Epithelial cell of alveolus of lung (primary cell): ENCODE measurements at places on chromosomes 16 and 17. TPM values are rescaled to one million over a fixed set of nuclear protein-coding genes. Genes with fewer than 3 reads are reported as not detected.

The MT1H gene
- not detected in 2 replicates for total RNA-seq

The KRTAP4-1 gene
- total RNA-seq = 0.13 TPM in 1 of 2 replicates, not detected in the other

The RNF227 gene
- 2.4 and 4.5 TPM in 2 replicates for total RNA-seq

The PRAC1 gene
- not detected in 2 replicates for total RNA-seq

The UNC13D gene
- total RNA-seq = 0.48 and 4.1 TPM in 2 replicates

The KRT16 gene
- not detected in 2 replicates for total RNA-seq

The MYH13 gene
- not detected in 2 replicates for total RNA-seq

The SCN4A gene
- total RNA-seq = 0.08 TPM in 1 of 2 replicates, not detected in the other

The CDH5 gene
- total RNA-seq = 3.0 and 3.6 TPM in 2 replicates

The CISD3 gene
- total RNA-seq = 5.4 and 8.7 TPM in 2 replicates

The WNT9B gene
- total RNA-seq = not detected in 2 replicates

The ZMYND15 gene
- 0.72 TPM in 1 of 2 replicates, not detected in the other for total RNA-seq

The RARA gene
- total RNA-seq = 22.0 and 38.6 TPM in 2 replicates

The TMEM88 gene
- total RNA-seq = 1.9 and 3.3 TPM in 2 replicates
